ENCODE measurements at places on chromosomes 1 and 21. TPM values are rescaled to one million over a fixed set of nuclear protein-coding genes. Genes with fewer than 3 reads are reported as not detected.

Gene TAS1R3
- total RNA-seq = 4.3 TPM

DNA sequence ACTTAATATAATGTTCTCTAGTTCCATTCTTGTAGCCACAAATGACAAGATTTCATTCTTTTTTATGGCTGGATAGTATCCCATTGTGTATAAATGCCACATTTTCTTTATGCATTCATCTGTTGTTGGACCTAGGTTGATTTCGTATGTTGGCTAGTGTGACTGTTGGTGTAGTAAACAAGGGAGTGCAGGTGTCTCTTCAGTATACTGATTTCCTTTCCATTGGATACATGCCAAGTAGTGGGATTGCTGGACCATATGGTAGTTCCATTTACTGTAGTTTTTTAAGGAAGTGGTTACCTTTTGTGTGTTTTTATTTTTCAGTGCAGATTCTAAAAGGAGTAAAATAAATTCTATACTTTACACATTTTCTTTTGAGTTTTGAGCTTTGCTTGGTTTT lies 5.7 kb downstream of the PARK7 start:
- DNase-seq = no peak

DNA sequence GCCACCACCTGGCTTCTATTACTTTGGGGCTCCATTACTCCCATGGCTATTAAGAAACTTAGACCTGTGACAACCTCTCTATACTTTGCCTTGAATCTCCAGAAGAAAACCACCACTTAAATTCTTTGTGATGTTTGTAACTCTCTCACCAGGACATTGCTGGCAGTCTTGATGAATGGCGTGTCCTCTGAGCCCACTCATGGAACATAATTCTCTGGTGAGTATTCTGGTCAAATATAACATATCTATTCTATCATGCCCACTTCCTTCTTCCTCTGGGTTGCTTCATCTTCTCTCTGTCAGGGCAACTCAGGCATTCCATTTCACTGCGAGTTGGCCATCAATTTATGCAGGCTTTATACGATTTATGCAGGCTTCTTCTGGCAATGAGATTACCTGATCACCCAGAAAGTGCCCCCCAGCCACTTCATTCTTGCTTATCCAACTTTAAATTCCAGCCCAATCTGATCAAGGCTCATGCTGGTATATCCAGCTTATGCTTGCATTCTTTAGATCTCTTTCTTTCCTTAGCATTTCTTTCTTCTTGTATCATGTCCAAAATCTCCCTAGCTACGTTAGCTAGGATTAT lies 112.0 kb upstream of the CHRM3 start:
- DNase-seq = no peak

Gene SLC35F3
- 19.3 TPM for total RNA-seq

Gene ITLN2
- not detected for total RNA-seq

DNA sequence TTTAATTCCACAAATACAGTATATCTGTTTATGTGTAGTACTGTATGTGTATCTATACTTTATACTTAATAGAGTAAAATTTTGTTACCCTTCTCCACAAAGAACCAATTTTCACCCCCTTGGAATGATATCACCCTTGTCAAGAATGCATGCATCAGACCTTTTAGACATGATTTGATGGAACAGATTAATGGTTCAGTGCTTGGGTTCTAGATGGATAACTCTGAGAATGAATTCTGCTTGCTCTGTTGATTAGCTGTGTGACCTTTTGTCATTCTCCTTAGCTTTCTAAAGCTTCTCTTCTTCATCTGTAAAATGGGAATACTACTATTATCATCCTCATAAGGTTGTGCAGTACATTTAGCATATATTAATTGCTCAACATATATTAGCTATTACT lies 105.1 kb downstream of the NEK7 start:
- DNase-seq = no peak

Gene RPTN
- not detected for total RNA-seq

DNA sequence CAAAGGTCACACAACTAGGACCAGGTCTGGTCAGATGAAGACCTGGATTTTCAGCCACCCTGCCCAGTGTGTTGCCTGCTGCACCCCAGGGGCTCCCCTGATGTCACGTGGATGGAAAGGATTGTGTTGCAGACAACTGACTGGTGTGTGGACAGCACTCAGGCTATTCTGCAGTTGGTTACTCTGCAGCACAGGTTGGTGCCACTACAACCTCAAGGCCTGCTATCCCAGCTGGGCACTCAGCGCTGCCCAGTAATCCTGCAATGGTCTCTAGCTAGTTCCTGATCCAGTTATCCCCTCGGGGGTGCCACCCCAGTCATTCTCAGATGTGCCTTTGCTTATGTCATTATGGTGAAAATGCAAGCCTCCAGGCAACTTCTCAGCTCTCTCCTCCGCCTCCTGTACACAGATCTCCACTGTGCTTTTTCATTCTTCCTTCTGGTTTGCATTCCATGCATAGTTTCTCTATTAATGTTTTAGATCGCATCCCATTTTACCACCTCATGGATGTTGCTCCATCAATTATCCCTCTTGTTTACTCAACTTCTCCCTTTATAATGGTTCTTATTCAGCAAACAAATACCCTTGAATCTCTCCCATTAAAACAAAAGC lies 503.2 kb upstream of the CAMK1G start:
- DNase-seq = peak; percentile 77

Gene NGF
- total RNA-seq = 0.86 TPM

DNA sequence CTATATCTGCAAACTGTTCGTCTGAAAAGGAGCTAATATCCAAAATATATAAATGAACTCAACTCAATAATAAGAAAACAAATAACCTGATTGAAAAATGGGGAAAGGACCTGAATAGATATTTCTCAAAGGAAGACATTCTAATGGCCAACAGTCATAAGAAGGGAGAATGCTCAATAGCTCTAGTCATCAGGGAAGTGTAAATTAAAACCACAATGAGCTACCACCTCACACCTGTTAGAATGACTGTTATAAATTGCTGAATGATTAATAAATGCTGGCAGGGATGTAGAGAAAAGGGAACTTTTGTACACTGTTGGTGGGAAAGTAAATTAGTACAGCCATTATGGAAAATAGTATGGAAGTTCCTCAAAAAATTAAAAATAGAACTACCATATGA lies 21.2 kb upstream of the C1orf115 start:
- DNase-seq = no peak

- no peak for DNase-seq
These were observed 9.6 kb downstream of the IGSF9 start for GRCh38 chr1:159935719-159936272.

- DNase-seq = no peak
These were observed 4.2 kb upstream of the CCDC28B start for GRCh38 chr1:32195972-32196823.

Gene HCRTR1
- not detected for total RNA-seq

- DNase-seq = peak; percentile 99
These were observed 39.4 kb upstream of the EPS15 start for GRCh38 chr1:51558375-51558924.

DNA sequence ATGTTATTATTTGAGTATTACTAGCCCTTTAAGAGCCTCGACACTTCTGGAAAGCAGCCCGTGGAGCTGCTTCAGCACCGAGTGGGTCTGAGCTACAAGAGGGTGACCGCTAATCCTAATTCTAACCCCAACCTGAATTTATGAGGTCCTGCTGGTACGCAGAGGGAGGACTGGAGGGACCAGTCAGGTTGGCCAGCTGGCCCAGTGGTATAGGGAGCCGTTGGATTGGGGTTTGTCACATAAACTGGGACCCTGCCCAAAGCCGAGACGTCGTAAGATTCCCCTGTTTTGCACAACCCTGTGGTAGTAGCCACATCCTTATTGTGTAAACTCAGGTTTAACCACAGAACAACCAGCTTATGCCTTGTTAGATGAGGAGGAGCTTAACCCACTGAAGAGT lies 60.8 kb upstream of the F3 start:
- peak; percentile 92 for DNase-seq

Gene GLUL
- total RNA-seq = 131 TPM

Gene LAMB3
- total RNA-seq = 650 TPM

DNA sequence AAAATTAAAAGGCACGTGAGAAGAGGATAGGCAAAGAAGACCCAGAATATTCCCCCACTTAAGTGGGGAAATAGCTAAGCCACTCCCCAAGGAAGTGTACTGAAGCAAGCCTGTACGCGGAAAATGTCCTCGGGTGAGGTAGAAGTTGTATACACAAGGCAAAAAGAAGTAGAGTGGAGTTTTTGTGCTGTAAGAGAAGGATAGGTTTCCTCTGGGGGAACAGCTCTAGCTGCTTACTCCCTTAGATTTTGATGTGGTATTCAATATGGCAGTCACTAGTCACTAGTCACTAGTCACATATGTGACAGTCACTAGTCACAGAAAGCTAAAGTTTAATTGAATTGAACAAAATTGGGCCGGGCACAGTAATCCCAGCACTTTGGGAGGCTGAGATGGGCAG lies 7.6 kb downstream of the TXNIP start:
- DNase-seq = no peak

GRCh38 chr21:28636752-28637691 lies 355.7 kb downstream of the LTN1 start:
- DNase-seq = peak; percentile 96

DNA sequence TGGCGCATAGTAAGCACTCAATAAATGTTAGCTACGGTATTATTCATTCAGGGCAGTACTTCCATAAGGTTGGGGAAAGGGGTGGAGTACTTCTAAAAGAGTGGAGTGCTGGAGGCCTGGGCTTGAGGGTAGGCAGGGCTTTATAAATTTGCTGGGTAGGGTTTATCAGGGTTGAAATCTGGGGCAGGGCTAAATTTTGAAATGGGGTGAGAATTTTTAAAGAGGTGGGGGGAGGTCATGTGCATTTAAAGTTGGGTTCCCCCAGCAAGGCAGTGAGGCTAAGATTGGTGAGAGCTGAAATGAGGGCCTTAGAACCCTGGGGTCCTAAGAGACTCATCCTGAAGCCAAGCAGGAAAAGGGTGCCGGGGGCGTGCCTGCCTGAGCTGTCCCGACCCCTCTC lies 10.0 kb downstream of the CATSPER4 start:
- DNase-seq = no peak

Gene TIMM17A
- 57.7 TPM for total RNA-seq

Gene STPG1
- total RNA-seq = 14.9 TPM

GRCh38 chr21:38460171-38460742 lies 38.0 kb downstream of the ERG start:
- peak; percentile 47 for DNase-seq
